Activated T-helper 2 cell treated with anti-CD3 and anti-CD28 coated beads, Interferon-gamma antibody, Interleukin-2, Interleukin-4, amounts not matched to agents 10 μg/mL and 5 μg/mL and 100 μg/mL, durations not matched to agents 14 hours and 24 hours and 36 hours (primary cell): ENCODE measurements at places on chromosomes 2 and 18. TPM values are rescaled to one million over a fixed set of nuclear protein-coding genes. Genes with fewer than 3 reads are reported as not detected.

The PTPRN gene
- 1.1 and 1.6 TPM in 2 replicates for total RNA-seq

DNA sequence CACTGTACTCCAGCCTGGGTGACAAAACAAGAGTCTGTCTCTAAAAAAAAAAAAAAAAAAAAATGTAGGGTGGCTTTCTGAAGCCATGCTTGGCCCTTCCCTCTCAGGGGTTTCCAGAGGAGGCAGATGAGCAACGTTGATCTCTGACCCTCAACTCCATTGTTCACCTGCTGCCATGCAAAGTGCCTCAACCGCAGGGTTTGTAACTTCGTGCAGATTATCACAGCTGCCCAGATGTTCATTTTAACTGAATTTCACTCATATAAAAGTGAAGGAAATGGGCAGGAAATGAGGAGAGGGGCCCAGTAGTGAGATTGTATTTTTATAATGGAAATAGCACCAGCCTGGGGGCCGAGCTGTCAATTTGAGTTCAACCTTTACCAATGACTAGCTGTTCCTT lies 14.9 kb upstream of the B3GNT2 start:
- H3K4me1 ChIP-seq = no peaks in the 10 kb centered on the region
- no peak overlapping the region for H3K4me3 ChIP-seq
- H3K36me3 ChIP-seq = no peaks in the 10 kb centered on the region
- DNase-seq = no peak
- H3K27ac ChIP-seq = no peak overlapping the region

- H3K4me1 ChIP-seq = no peaks in the 10 kb centered on the region
- H3K36me3 ChIP-seq = no peaks in the 10 kb centered on the region
- no peak overlapping the region for H3K27ac ChIP-seq
- H3K27me3 ChIP-seq = no peaks in the 10 kb centered on the region
These were observed 122.8 kb upstream of the L3MBTL4 start for GRCh38 chr18:6537475-6537874.

- no peaks in the 10 kb centered on the region for H3K27me3 ChIP-seq
- H3K4me3 ChIP-seq = no peak overlapping the region
- peaks cover 3% of the 10 kb centered on the region for H3K4me1 ChIP-seq
- no peak overlapping the region for H3K27ac ChIP-seq
- no peaks in the 10 kb centered on the region for H3K36me3 ChIP-seq
- no peak for DNase-seq
These were observed 254.6 kb upstream of the PIK3C3 start for GRCh38 chr18:41700416-41700815.
